Gastrocnemius medialis (tissue), 4 donors: ENCODE measurements at places on chromosomes 2 and 18.
A peak's percentile ranks its signal among the peaks of the same experiment; 100 is the strongest.

- DNase-seq, result peak; percentile 65
These were observed 16.9 kb downstream of the QPCT start for GRCh38 chr2:37361216-37361815.

DNA sequence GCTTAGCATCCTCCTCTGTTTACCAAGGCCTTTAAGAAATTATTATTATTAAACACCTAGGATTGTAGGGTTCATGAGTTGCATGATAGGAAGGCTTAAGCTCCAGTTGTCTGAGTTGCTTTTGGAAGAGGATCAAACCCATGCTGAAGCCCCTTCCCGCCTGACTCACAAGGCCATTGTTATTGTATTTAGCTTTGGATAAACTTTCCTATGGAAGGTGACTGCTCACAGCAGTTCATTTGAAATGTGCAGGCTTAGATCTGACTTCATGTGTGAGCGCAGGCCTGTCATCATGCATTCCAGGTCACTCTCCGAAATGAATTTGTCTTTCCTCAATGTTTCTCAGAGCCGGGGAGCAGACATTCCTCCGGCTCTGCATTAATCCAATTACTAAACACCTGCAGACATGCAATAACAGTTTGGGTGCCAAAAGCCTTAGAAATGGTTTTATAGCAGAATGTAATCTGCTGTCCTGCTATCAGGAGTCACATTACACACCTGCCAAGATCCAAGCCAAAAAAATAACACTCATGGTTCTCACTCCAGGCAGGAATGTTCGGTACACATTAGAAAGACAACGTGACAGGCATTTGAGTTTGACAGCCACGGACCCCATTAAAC, 119.9 kb downstream of the OSR1 start:
- DNase-seq, result no peak

DNA sequence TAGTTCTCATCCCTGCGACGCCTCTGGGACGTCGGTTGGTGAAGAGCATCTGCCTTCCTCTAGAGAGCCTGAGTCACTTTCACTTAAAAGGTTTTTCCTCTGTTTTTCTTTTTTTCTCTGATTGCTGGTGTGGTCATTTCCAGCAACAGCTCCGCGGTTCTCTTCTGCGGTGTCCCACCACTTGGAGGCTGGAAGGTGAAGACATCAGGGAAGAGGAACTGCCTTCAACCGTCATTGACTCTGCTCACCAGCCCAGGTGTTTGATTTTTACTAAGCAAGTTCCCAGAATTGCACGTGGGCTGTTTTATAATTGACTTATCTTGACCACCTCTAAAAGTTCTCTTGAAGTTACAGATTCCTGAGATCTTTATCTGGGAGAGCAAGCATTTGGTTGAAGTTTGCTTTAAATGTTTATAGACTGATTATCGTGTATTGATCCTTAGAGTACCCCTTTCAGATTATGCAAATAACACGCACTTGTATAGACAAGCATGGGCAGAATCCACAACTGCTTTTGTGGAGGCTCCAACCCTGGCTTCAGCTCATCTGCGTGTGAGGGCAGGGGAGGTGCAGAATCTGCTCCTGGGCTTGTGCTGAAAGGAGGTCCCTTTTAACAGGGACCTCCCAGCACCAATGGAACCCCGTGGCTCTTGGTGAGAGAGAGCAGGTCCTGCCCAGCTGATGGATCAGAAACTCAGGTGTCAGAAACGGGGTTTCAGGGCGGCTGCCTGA, 3.5 kb downstream of the CTDP1 start:
- no peak for DNase-seq

- DNase-seq, result no peak
These were observed 75.1 kb downstream of the SPRED2 start for GRCh38 chr2:65357095-65357958.

GRCh38 chr2:204982303-204982702, 437.0 kb downstream of the PARD3B start:
- no peak for DNase-seq

DNA sequence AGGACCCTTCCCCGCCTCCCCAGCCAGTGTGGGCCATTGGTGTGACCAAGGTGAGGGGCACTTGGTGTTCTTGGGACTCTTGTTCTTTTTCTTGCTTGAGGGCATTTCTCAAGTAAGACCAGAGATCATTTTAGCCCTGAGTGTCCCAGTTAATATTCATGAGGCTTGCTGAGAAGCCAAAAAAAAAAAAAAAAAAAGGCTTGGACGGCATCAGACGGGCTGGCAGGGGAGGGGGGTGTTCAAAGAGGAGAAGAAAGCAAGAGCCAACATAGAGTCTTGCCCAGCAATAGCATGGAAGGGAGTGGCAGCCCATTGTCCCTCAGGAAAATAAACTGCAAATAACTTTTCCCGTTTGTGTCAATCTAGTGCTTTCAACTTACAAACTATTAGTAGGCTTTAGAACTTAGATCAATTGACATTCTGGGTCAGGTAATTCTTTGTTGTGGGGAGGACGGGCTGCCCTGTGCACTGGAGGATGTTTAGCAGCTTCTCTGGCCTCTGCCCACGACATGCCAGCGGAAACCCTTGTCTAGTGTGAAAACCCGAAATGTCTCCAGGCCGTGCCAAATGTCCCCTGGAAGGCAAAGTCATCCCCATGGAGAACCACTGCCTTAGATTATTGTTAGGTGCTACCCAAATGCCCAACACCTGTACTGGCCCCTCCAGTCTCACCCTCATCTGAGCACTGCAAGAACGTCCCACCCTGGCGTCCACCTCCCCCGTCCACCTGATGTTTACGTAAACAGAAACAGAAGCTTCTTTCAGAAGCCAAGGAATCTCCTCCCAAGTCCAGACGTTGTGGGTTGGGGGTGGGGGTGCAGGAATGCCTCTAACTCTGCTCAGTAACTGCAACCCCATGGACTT, 163.4 kb downstream of the BCL2 start:
- DNase-seq, result peak; percentile 38

DNA sequence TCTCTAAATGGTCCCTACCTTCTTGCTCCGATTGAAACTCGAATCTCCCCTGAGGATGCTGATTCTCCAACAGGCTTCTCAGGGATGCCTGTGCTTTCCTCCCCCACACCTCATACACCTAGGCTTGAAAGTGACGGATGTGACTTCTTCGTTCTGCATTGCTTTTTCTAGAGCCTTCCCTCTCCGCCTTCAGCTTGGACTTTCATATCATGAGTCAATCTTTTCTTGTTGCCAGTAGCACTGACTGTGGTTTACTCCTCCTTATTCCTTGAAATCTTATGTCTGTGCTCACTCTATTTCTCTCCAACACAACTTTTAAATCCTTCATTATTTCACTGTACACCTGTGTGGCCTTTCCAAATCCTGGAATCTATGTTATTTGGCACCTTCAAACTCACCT, 451.4 kb downstream of the TMX3 start:
- DNase-seq, result no peak
